ENCODE measurements at places on chromosomes 16 and 17. TPM values are rescaled to one million over a fixed set of nuclear protein-coding genes. Genes with fewer than 3 reads are reported as not detected.

- DNase-seq = peak; percentile 62
Measured at GRCh38 chr16:13435873-13436474, 484.0 kb upstream of the ERCC4 start.

- no peak for DNase-seq
Measured at GRCh38 chr16:53817117-53817755, 113.3 kb downstream of the FTO start.

GRCh38 chr16:57993438-57993837 is 7.0 kb downstream of the ZNF319 start:
- no peak for DNase-seq

HOXB6 gene
- total RNA-seq = not detected

CBX2 gene
- total RNA-seq = 75.0 TPM

ACBD4 gene
- 17.4 TPM for total RNA-seq

CEP295NL gene
- 1.2 TPM for total RNA-seq
